NCI-H1436 (cell line): ENCODE measurements at places on chromosomes 1 and 21.

- DNase-seq = no peak
These were observed 53.4 kb upstream of the PTGFR start for GRCh38 chr1:78437396-78437795.

DNA sequence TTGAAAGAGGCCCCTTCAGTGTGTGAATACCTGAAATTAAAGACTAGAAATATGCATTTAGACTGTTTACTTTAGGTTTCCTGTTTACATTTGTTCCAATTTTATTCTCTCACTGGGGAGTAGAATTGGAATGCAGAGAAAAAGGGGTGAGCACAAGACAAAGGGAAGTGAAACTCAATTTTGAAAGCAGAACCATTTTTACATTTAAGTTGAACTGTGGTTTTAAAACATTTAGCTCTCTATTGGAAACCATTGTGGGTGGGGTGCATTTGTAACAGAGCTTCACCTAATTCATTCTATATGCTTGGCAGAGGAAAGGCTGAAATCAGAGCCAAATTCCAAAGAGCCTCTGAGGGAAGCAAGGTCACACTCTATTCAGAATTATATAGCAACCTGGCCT lies 235.3 kb upstream of the C1orf105 start:
- no peak for DNase-seq

GRCh38 chr1:45305231-45305630 lies 21.5 kb upstream of the HPDL start:
- DNase-seq = no peak

GRCh38 chr1:7497107-7497637 lies 273.9 kb upstream of the VAMP3 start:
- no peak for DNase-seq

GRCh38 chr1:151537112-151537511 lies 3.0 kb upstream of the TUFT1 start:
- no peak for DNase-seq

DNA sequence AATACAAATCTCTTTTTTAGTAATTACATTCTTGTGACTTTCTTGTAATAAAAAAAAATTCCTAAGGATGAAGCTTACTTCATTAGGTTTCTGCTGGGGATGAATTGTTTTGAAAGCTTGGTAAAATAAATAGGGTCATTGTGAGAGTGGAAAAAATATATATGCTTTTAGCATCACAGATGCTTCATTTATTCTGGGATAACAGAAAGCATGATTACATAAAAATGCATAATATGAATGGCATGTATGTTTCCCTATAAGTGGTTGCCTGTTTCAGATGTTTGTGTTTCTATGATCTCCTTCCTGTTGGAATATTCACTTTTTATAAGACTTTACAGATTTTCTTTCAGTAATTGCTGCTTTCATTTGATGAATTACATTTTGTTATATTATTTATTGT lies 42.3 kb downstream of the HMCN1 start:
- DNase-seq = no peak

GRCh38 chr1:46407636-46408035 lies 13.5 kb downstream of the FAAH start:
- DNase-seq = no peak

- DNase-seq = no peak
These were observed 666 bp downstream of the PAFAH2 start for GRCh38 chr1:25996966-25997827.

- DNase-seq = no peak
These were observed 54.8 kb downstream of the RUNX3 start for GRCh38 chr1:24875257-24875656.

DNA sequence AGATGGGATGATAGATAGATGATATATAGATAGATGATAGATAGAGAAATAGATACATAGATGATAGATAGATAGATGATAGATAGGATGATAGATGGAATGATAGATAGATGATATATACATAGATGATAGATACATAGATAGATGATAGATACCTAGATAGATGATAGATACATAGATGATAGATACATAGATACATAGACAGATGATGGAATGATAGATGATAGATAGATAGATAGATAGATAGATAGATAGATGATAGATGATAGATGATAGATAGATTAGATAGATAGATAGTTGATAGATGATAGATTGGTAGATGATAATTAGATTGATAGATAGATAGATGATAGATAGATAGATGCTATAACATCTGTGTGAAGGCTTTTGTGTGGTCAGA lies 201.7 kb upstream of the RAB4A start:
- DNase-seq = no peak

GRCh38 chr1:32894019-32894600 lies 7.1 kb downstream of the TMEM54 start:
- no peak for DNase-seq

DNA sequence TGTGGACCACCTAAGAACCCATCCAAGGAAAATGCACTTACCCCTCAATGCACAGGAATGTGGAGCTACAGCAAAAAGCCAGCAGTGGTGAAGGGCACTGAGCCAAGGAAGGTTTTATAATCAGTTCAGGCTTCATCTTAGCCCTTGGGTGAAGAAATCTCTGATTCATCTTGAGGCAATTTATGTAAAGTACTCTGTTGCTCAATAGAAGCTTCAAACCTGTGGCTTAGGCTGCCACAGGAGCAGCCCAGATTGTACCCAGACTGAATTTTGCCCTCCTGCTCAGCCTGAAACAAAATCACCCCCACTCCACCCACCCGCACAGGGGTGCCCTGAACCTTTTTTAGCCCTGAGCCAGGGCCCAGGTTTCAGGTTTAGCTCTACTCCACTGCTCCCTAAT lies at the start of gene S100A12:
Gene S100A12, minus strand, starts transcription at position 111 of the 400 bp plus-strand sequence. CDS start 1,029 bp downstream, outside the sequence.
- DNase-seq = no peak

DNA sequence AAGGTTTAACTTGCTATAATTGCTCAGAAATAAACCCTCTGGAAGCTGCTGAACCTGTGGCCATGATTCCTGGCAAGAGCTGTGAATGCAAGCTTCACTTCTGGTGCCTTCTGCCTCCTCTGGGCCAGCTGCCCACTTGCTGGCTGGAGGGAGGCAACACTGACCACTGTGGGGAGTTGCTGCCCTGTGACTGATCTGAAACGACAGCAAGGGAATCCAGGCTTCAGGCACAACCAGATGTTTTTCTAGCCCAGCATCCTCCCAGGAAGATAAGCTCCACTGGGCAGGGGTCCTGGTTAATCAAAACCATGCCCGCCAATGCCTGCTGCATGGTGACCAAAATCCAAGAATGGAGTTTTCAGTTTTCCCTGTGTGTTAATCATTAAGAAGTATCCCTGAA lies 180.0 kb upstream of the HMGB4 start:
- DNase-seq = no peak

GRCh38 chr1:1616045-1616790 lies 918 bp downstream of the MIB2 start:
- no peak for DNase-seq
